ENCODE measurements at places on chromosomes 7 and 10.
A peak's percentile ranks its signal among the peaks of the same experiment; 100 is the strongest.

- DNase-seq, result no peak
These were observed 78.6 kb upstream of the IFRD1 start for GRCh38 chr7:112371701-112372100.

- no peak for DNase-seq
These were observed 90.1 kb downstream of the PIP4K2A start for GRCh38 chr10:22624287-22624738.

DNA sequence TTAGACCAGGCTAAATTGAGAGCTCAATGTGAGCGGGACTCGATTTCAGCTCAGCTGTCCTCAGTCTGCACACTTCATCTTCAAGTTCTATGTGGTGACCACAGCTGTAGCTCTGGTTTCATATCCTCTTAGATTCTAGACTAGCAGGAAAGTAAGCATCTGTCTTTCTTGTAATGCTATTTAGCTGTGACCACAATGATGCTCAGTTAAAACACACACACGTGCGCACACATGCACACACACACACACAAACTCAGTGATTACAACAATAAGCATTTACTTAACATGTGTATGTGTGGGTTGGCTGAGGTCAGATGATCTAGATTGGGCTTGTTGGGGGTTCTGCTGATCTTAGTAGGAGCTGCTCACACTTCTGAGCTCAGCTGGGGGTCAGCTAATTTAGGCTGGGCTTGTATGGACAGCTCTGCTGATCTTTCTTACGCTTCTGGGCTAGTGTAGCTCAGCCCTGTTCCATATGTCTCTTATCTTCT is 82.5 kb downstream of the ZNF365 start:
- peak; percentile 16 for DNase-seq

- no peak for DNase-seq
These were observed 47.6 kb upstream of the ENO4 start for GRCh38 chr10:116801658-116802057.

GRCh38 chr10:44045020-44045419 is 339.9 kb downstream of the CXCL12 start:
- DNase-seq, result no peak

DNA sequence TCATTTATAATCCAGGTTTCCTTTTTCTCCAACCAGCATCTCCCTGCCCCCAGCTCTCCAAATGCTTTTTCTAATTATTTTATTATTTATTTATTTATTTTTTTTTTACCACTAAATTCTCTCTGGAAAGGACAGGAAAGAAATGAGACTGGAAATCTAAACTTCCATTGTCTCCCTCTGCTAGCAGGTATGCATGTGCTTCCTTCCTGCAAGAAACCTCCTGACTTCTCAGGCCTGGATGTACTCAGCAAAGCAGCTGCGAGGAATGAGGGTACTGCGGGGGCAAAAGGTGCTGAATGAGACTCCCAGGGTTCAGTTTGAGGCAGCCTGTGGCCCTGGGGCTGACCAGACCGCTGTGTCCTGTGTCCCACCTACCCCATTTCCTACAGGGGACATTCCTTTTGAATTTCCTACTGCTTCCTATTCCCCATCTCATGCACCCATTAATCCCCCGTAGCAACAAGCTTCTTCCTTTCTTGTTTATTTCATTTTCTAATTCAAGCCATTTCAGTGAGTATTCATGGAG is 324.6 kb upstream of the IGFBP3 start:
- DNase-seq, result no peak

- peak; percentile 40 for DNase-seq
These were observed 100.4 kb downstream of the RGS10 start for GRCh38 chr10:119441921-119442757.

- no peak for DNase-seq
These were observed 35.8 kb downstream of the DNAJB6 start for GRCh38 chr7:157372300-157373232.

- DNase-seq, result no peak
These were observed 42.3 kb downstream of the PPP1R17 start for GRCh38 chr7:31729195-31729804.

DNA sequence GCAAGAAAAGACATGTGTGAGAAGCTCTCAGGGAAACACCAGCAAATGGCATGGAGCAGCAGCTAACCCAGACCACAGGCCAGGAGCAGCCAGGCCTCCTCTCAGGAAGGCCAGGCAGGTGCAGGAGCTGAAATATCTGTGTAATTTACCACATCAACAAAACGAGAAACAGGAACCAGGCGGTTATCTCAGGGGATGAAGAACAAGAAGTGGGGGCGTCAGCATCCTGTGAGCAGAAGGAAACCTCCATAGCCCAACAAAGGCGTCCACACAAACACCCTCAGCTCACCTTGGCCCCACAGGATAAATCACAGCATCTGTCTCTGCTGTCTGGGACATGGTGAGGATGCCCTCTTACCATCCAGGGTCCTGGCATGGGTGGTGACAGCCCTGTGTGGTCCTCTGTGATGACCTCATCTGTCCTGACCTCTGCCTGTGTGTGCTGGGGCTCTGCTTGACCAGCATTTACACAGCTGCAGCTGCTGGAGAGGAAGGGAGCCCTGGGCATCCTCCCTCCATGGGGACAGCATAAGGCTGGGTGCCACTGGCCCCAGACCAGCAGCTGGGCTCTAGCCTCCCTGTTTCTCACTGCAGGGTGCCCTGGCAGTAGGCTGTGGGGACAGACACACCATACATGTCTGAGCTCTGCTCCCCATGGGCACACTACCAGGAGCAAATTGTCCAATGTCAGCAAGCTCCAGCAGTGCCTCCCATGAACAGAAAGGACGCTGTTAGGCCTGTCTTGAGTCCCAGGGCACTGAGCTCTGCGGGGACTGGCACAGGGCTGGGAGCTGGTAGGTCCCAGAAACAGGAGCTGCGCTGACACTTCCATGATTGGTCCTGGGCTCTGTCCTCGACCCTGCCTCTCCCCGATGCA is 34.6 kb downstream of the ANXA8 start:
- no peak for DNase-seq

- DNase-seq, result no peak
These were observed 277.6 kb downstream of the REEP3 start for GRCh38 chr10:63798599-63799498.

Data from germinal center (tissue), 1 donor.